ENCODE measurements at places on chromosomes 11 and 22. TPM values are rescaled to one million over a fixed set of nuclear protein-coding genes. Genes with fewer than 3 reads are reported as not detected.

The ANO5 gene
- 1.5 TPM for total RNA-seq

DNA sequence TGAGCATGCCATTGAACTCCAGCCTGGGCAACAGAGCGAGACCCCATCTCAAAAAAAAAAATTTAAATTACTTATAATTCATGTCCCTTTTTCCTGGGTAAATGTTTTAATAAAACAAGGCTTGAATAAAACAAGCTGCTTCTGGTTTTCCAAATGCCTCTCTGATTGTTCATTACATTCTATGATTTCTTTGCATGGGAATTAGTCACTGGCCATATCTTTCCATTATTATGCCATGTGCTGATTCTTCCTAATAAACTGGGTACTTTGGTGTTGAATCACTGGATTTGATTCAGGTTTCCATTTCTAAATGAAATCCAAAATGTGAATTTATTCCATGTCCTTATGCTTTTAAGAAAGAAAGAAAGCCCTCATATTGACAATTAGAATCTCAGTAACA lies 42.6 kb downstream of the ZNF215 start:
- no peak overlapping the region for H3K27ac ChIP-seq
- no peaks in the 10 kb centered on the region for H3K4me1 ChIP-seq
- no peaks in the 10 kb centered on the region for H3K27me3 ChIP-seq
- DNase-seq, result no peak
- H3K36me3 ChIP-seq, result no peaks in the 10 kb centered on the region
- no peak overlapping the region for H3K4me3 ChIP-seq

The ADM2 gene
- total RNA-seq, result not detected

DNA sequence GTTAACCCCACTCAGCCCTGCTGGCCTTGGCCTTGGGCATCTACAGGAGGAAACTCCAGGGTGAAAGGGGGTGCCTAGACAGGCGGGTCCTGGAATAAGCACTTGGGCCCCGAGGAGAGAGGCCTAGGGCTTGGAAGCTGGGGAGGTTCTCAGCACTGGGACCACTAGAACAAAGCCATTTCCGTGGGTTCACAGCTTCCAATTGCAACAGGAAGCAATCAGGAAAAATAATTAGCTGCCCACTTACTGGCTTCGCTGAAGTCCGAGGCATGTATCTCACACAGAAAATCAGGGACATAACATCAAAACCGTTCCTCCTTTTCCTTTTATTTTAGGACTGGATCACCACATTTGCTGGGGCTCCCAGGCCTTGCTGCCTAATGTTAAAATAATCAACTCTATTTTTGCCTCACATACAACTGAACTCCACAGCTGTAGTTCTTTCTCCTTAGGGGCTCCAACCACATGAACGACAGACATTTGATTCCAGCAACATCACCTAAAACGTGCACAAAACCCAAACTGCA lies 161.1 kb upstream of the GRK3 start:
- H3K4me1 ChIP-seq, result peaks cover 28% of the 10 kb centered on the region
- H3K4me3 ChIP-seq, result peak overlapping the region; percentile 53
- no peak for DNase-seq
- peak overlapping the region; percentile 61 for H3K27ac ChIP-seq
- no peaks in the 10 kb centered on the region for H3K27me3 ChIP-seq

GRCh38 chr11:19026862-19027261 lies 33.7 kb downstream of the MRGPRX2 start:
- DNase-seq, result no peak
- no peak overlapping the region for H3K4me3 ChIP-seq
- H3K27me3 ChIP-seq, result no peaks in the 10 kb centered on the region

The TIMP3 gene
- total RNA-seq, result 121 TPM

- H3K36me3 ChIP-seq, result no peaks in the 10 kb centered on the region
- DNase-seq, result peak; percentile 99
- peak within 1 kb of the TSS; percentile 94 for H3K27ac ChIP-seq
- H3K27me3 ChIP-seq, result no peaks in the 10 kb centered on the region
- peaks cover 8% of the 10 kb centered on the region for H3K4me1 ChIP-seq
Measured at GRCh38 chr22:37674951-37675929, at the start of gene LGALS1. Gene LGALS1 (plus strand): TSS chr22:37675636. CDS start chr22:37675703, 67 bp downstream.

DNA sequence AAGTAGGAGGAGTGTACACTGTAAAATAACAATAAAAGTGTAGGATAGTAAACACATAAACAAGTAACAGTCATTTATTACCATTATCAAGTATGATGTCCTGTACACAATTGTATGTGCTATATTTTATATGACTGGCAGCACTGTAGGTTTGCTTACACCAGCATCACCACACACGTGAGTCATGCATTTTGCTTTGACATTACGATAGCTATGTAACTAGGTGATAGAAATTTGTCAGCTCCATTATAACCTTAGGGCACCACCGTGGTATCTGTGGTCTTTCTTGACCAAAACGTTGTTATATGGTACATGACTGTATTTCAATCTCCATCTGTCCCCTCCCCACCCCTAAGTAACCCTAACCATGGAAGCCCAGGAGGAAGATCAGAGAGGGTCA lies 1.1 kb downstream of the DNAL4 start:
- no peaks in the 10 kb centered on the region for H3K36me3 ChIP-seq
- no peak overlapping the region for H3K27ac ChIP-seq
- no peak for DNase-seq

The OR8H2 gene
- not detected for total RNA-seq

GRCh38 chr11:62558669-62559068 lies 12.1 kb upstream of the AHNAK start:
- no peaks in the 10 kb centered on the region for H3K36me3 ChIP-seq
- H3K27me3 ChIP-seq, result no peaks in the 10 kb centered on the region
- no peak overlapping the region for H3K4me3 ChIP-seq

Data from ovary (tissue), 10 donors.